ENCODE measurements at places on chromosomes 3 and 15.

DNA sequence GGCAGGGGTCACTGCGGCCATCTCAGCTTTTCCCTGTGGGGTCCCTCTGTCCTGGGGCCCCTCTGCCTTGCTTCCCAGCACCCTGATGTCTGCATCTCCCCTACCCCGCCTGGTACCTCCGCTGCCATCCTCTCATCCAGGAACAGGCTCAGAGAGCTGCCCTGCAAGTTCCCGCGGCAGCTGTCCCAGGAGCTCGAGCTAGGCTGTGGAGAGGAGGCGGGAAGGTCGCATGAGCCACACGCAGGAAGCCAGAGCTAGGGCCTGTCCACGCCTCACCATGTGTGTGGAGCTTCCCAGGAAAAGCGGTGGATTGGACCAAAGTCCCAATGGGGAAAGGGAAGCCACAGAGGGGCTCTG lies 12.5 kb downstream of the PLA2G4B start:
- DNase-seq = no peak

GRCh38 chr3:117887901-117888300 lies 1146.7 kb downstream of the IGSF11 start:
- no peak for DNase-seq

- no peak for DNase-seq
These were observed 24.2 kb upstream of the CA12 start for GRCh38 chr15:63405683-63406390.

DNA sequence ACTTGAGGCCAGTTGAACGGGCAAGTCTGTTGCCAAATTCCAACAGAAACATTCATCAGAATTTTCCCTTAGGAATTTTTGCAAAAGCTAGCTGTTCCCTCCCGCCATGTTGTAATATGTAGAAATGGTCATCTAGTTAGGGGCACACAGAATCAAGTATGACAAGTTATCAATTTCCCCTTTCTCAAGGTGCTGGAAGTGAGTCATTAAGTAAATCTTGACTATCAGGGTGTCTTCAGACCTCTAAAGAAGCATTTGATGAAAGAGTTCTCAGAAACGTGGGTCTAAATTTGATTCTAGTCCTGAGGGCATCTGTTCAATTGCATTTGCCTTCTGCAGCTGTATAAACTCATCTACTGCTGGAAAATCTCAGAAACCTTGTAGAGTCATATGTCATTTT lies 123.4 kb upstream of the FRMD4B start:
- DNase-seq = no peak

Measured in NCI-H187 treated with DMSO at 0.1 percent for 48 hours (cell line).